ENCODE measurements at places on chromosomes 6 and 20.

- no peak for DNase-seq
Measured at GRCh38 chr20:44036441-44036840, 121.8 kb downstream of the TOX2 start.

GRCh38 chr6:170083236-170084051 lies 207.4 kb downstream of the DLL1 start:
- no peak for DNase-seq

DNA sequence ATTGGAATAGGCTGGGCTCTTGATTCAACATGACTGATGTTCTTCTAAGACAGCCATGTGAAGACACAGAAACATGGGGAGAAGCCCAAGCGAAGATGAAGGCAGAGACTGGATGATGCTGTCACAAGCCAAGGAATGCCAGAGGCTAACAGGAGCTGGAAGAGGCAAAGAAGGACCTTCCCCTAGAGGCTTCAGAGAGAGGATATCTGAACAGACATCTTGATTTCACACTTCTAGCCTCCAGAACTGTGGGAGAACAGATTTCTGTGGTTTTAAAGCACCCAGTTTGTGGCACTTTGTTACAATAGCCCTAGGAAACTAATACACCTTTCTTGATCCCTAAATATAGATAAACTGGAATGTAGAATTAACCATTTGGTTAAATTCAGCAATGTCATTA lies 127.0 kb downstream of the EDN1 start:
- no peak for DNase-seq

GRCh38 chr20:34145280-34145819 lies 33.3 kb upstream of the EIF2S2 start:
- no peak for DNase-seq
